Skin of body (tissue), 3 donors: ENCODE measurements at places on chromosomes 7 and 10. TPM values are rescaled to one million over a fixed set of nuclear protein-coding genes. Genes with fewer than 3 reads are reported as not detected.

- DNase-seq: no peak
Measured at GRCh38 chr7:45601816-45602540, 27.8 kb downstream of the ADCY1 start.

DNA sequence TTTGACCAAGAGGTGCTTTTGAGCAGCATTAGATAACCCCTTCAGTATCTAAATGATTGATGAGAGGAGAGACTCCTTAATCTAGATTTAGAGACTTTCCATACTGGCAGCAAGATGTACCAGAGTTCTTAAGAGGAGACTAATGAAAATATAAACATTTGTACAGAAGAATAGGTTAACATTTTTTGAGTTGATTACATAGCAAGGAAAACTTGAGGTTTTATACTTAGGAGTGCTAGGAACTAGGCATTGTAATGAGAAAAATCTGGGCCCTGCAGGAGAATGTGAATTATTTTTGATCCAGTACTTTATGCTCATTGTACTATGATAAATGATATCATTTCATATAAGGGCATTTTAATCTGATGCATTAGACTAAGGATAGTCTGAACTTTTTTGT lies 261.7 kb downstream of the EXOC4 start:
- no peak for DNase-seq

DNA sequence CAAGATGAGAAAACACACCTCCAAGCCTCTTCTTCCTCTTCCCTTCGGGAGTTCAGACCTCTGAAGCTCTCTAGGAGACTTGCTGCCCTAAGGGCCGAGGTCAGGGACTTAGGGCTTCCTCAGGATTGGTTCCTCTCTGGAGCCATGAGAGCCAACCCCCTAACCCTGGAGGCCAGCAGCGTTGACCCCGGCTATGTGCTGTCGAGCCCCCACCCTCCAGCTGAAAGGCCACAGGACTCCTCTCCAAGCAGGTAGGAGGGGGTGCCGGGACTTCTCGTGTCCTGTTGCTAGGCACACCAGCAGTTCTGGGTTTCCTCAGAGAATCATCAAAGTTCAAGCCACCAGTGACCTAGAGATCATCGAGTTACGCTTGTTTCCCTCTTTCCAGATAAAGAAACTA lies 87.4 kb downstream of the ARHGAP22 start:
- DNase-seq: no peak

GRCh38 chr7:6438427-6438826 lies 9.3 kb downstream of the DAGLB start:
- no peak for DNase-seq

DNA sequence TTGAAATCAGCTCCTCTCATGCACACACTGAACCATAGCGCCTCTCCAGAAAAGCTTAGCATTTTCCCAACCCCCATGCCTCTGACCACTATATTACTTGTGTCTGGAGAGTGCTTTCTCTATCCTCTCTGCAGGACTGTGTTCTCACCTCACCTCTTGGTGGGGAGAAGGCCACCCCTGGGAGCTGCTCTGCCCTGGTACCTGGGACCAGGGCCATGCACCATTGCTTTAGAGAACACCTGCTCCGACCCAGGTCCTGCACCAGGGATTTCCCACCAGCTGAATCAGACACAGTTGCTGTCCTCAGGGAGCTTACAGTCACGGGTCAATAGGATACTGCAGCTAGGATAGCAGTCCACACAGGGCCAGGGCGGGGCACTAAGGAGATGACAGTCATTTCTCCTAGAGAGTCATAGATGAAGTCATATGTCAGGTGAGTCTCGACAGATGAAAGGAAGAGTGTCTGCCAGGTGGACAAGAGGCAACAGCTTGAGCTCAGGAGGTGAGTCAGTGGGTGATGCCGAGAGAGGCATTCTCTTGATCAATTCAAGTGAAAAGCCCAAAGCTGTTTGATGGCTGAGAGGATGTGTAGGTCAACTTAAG lies 619 bp upstream of the LMTK2 start:
- no peak for DNase-seq

- no peak for DNase-seq
Measured at GRCh38 chr7:135098391-135098790, 49.5 kb upstream of the TMEM140 start.

DNA sequence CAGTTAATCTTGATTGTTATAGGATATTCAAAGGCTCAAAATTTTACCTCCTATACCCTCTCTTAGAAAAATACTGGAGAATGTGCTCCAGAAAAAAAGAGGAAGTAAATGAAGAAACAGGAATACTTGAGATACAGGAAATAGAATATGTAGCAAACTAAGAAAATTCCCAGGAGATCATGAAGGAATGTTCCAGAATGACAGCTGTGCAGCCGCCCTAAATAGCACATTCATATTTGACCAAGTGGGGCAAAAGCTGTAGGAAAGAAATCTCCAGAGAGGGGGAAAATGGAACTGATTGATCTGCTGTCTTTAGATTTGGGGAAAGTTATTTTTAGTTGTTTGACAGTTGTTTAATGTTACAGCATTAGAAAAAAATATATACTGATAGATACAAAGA lies 46.2 kb upstream of the ZEB1 start:
- DNase-seq: no peak

GRCh38 chr7:21304808-21305375 lies 123.0 kb upstream of the SP4 start:
- no peak for DNase-seq

GRCh38 chr7:43585562-43585961 lies 2.7 kb downstream of the STK17A start:
- DNase-seq: no peak

Gene ADIRF
- total RNA-seq: 69.2 TPM

Gene PIP4K2A
- total RNA-seq: 22.1 TPM

Gene ICA1
- 14.9 TPM for total RNA-seq

Gene SLC26A5
- total RNA-seq: 0.20 TPM
